ENCODE measurements at places on chromosomes 5 and 9. TPM values are rescaled to one million over a fixed set of nuclear protein-coding genes. Genes with fewer than 3 reads are reported as not detected.

- DNase-seq = no peak
Measured at GRCh38 chr9:33939924-33940874, 108.5 kb downstream of the UBAP2 start.

- DNase-seq = no peak
Measured at GRCh38 chr5:146060221-146060585, 45.2 kb downstream of the PLAC8L1 start.

DNA sequence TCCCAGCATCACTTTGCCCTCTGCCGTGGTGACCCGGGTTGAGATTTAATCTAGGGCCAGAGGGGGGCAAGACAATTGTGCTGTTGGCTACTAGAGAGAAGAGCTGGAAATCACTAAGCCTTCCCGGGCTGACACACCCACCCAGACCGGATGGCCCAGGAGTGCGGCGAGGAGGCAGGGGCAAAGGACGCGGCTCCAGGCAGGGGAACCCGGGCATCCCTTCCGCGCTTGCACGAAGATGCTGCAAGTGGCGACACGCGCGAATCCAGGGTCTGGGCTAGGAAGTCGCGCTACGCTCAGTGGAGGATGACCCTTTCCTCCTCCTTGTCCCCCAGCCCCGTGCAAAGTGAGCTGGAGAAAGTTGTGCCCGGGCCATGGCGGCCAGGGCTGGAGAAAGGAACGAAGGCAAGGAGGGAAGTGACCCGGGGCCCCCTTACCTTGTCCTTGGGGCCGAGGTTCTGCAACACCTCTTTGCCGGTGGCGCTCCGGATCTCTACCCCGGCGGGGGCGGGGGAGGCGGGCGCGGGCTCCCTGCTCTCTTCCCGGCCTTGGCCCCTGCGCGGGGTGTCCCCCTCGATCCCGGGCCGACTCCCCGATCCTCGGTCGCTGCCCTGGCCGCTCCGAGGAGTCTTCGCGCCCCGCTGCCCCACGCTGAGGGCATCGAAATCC, 693 bp downstream of the DPYSL3 start:
- DNase-seq = no peak

GRCh38 chr9:105355781-105356180, 92.1 kb upstream of the FSD1L start:
- DNase-seq = peak; percentile 69

PCDH1 gene
- total RNA-seq = 85.3 TPM

IFNB1 gene
- 0.26 TPM for total RNA-seq
